ENCODE measurements at places on chromosomes 6 and 20.

DNA sequence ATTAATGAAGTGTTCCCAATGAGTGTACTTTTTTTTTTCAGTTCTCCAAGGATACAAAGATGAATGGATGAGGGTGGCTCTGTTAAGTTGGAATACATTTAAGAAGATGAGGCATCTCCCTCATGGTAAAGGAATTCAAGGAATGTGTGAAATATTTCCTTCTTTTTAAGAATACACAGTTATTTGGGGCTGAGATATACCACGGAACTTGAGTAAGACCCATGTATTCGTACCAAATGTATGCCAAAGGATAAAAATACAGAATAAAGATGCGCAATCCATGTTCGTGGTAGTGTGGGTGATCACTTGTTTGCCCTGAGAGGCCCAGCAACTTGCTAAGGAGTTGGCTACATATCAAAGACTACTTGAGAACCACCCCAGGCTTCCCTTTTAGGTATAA lies 164.2 kb upstream of the TCF21 start:
- DNase-seq: no peak

- DNase-seq: no peak
Observed at GRCh38 chr6:42550277-42550676, 13.6 kb upstream of the UBR2 start.

GRCh38 chr20:63773571-63774241 lies 34.1 kb downstream of the SLC2A4RG start:
- no peak for DNase-seq

DNA sequence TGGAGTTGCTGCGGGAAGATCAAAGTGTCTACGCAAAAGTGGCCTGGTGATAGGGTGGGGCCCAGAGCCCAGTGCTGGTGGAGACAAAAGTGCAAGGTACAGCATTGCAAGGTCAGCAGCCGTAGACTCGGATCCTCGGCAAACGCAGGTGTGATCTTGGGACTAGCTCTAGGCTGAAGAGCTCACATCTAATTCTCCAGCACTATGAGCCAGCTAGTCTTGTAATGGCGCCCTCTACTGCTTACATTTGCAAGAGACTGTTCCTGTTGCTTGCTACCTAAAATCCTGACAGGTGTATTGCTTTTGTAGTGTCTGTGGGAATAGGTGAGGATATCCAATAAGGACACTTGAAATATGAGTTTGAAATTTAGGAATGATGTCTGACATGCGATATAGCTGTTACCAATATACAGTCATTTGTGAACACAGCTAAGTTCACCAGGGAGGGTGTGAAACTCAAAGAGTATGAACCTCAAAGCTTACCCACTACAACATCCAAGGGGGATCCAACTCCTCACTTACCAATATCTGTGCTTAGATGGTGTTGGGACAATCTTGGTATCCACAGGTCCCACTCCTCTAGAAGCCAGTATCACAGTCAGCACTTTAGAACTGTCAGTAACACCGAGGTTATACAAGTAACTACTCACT lies 58.4 kb downstream of the PDE7B start:
- DNase-seq: peak; percentile 76

DNA sequence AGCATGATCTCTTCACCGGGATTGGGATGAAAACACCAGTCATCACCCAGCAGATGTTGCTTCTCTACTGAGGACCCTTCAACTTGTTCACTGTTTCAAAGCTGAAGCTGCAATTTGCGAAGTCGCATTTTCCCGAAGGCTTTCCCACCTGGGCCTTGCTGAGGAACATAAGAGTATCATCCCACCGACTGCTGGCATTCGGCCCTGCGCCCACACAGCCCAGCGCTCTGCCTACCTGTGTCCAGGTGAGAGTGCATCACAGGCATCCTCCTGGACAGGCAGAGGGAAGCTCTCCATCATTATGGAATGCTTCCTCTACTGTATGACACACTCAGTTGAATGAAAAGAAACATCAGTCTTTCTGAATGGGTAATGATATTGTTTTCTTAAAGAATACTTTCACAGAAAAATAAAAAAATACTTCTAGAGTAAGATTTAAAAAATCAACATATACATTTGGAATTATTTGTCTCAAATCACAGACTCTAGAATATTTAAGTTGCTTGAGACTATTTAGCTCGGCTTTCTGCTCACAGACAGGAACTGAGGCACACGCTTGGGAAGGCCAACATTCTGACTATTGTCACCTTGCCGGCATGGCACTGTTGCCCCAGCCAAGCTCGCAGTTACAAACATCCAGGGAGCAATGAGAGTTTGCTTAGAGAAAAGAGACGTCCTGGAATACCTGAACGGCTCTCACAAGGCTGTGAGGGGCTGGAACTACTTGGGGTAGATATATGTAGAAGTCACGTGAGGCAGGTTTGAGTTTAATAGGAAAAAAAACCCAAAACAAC lies 48.7 kb downstream of the FOXC1 start:
- DNase-seq: no peak

- no peak for DNase-seq
Observed at GRCh38 chr20:47865912-47866311, 80.6 kb upstream of the SULF2 start.

DNA sequence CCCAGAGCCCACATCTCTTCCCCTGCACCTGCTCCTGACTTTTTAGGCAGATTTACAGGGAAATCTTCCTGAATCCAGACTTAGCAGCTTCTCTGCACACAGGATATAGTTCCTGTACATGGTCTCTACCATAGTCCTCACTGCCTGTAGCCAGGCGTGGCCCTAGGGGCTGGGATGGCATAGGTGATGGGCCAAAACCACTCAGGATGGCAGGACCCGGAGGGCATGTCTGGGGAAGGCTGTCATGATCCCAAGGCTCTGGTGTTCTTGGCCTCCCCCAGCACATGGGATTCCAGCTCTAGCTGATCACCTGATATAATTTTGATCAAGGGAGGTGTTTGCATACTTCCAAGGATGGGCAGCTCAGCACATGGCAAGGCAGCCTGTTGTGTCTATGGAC lies 58.0 kb downstream of the TOX2 start:
- DNase-seq: no peak

DNA sequence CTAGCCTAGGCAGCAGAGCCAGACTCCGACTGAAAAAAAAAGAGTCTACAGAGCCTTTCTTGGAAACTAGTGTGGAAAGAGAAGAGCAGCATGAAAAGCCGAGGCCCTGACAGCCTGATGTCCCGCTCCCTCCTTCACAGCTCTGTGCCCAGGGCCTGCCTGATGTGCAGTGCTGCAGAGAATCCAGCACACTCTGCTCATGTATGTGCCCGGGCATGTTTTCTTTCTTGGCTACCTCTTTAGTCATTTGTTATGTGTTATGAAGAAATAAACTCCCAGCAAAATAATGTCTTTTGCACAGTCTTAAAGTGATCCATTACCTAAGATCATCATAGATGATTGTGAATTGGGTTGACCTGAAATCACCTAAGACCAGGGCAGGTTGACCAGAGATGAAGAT lies 78.1 kb upstream of the EZR start:
- no peak for DNase-seq

GRCh38 chr6:56682635-56683034 lies 39.9 kb upstream of the DST start:
- DNase-seq: no peak
